ENCODE measurements at places on chromosomes 7 and 10.

- no peak for DNase-seq
Measured at GRCh38 chr10:79883986-79884385, 57.4 kb downstream of the NUTM2E start.

DNA sequence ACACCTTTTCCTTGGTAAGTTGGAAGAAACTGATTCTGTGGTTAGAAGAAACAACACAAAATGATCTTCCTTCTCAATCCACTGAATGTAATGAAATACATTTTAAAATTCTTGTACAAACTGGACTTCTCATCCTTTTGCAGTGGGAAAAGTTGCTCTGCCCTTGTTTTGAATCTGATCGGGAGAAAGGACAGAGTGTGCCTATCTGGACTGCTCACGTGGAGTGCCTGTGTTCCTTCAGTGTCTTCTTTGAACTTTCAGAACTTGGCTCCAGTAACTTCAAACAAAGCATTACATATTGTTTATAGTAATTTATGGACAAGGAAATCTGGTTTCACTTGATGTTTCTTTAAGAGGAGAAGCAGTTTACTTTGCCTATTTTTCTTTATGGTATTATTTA lies 17.1 kb downstream of the SLC26A3 start:
- no peak for DNase-seq

GRCh38 chr10:82394122-82394521 lies 519.1 kb downstream of the NRG3 start:
- DNase-seq: no peak

GRCh38 chr10:78351809-78352208 lies 318.1 kb downstream of the RPS24 start:
- no peak for DNase-seq

GRCh38 chr7:15291699-15292098 lies 270.1 kb downstream of the AGMO start:
- DNase-seq: no peak

GRCh38 chr7:106767498-106768323 lies 97.4 kb upstream of the PIK3CG start:
- no peak for DNase-seq

GRCh38 chr7:19670806-19671205 lies 38.0 kb downstream of the POLR1F start:
- DNase-seq: no peak

GRCh38 chr10:103859161-103860086 lies 4.0 kb upstream of the SH3PXD2A start:
- peak; percentile 81 for DNase-seq

- peak; percentile 35 for DNase-seq
Measured at GRCh38 chr7:112162142-112162766, 43.9 kb downstream of the DOCK4 start.

GRCh38 chr7:18558910-18559309 lies 63.4 kb downstream of the HDAC9 start:
- no peak for DNase-seq

DNA sequence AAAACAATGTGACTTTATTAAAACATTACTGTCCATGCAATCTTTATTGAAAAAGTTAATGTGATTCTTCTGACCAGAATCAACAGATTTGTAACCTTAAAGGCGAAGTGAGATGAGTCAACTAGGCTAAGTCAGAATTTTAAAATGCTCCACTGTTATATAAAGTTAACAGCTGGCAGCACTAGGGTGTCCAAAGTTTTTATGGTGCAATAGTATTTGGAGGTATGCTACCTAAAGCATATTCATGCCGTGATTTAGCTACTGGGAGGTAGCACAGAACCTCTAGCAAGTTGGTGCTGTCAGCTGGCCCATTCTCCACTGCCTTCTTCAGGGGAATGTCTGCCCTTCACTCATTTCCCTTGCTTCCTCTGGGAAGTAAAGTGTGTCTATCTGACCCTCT lies 126.7 kb downstream of the RAPGEF5 start:
- no peak for DNase-seq

DNA sequence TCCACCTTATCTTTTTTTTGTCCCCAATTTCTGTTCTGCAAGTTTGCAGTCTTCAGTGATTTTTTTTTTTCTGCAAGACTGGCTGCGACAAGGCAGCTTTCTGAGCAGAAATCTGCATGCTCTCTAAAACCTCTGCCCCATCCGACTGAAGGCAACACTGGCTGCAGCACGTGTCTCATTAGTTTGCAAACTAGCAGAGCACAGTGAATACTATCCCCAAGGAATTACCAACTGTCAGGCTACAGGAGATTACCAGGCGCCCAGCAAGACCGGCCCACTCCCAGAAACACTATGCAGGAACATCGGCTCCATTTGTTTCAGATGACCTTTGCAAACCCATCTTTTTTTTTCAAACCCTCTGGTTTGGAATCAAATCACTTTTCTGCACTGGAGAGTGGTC lies 538.8 kb downstream of the SORCS1 start:
- DNase-seq: no peak

GRCh38 chr10:52313933-52314821 lies at the start of gene DKK1:
Gene DKK1, plus strand, starts transcription at chr10:52314281. Its CDS starts 154 bp downstream, at chr10:52314435.
- peak; percentile 46 for DNase-seq

GRCh38 chr7:74182453-74183090 lies 8.4 kb downstream of the EIF4H start:
- no peak for DNase-seq

- DNase-seq: no peak
Measured at GRCh38 chr10:132376394-132376851, 20.6 kb upstream of the PWWP2B start.

DNA sequence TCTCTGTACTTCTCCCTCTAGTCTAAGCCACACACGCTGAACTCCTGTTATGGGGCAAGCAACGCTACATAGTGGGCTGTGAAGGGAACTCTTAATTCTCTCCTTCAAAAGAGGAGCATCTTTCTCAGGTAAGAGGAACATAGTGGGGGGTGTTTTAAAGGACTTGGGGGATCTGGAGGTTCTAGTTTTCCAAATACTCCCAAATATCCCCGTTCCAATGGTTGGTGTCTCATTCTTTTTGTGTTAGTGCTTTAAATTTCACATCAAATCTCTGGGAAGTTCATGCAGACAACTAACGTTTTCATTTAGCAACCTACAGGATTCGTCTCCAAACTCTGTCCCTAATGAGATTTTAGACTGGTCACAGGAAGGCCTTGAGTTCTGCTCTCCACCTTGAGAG lies 12.4 kb upstream of the WDR86 start:
- DNase-seq: no peak

Data from right hindlimb (tissue), 1 donor.